Activated naive CD4-positive, alpha-beta T cell treated with anti-CD3 and anti-CD28 coated beads, Interleukin-2, amount 50 U/mL, for 72 hours (primary cell): ENCODE measurements at places on chromosomes 16 and 17.
A peak's percentile ranks its signal among the peaks of the same experiment; 100 is the strongest.

- no peak for DNase-seq
Observed at GRCh38 chr17:11486101-11486867, 112.0 kb upstream of the DNAH9 start.

DNA sequence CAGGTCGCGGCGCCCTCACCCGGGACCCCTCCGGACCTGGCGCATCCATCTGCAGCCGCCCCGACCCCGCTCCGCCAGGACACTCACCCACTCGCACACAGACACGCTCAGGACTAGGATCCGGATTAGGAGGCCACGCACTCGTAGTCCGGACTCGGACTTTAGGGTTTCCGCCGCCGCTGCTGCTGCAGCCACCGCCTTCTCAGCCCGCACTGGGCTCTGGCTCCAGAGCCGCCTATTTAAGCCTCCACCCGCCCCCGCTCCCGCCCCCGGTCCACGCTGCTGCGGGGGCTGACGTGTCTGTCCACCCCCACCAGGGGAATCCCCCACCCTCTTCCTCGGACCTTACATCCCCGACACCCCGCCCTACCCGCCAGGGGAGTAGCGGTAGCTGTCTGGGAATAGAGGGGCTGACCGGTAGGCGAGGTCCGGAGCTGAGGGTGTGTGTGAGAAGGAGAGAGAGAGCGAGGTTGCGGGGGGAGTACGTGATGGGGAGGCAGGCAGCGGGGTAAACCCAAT is at the start of gene RRAD:
Gene RRAD (minus strand): TSS at position 214 of the 519 bp plus-strand sequence. CDS start 356 bp downstream, outside the sequence.
- no peak for DNase-seq

DNA sequence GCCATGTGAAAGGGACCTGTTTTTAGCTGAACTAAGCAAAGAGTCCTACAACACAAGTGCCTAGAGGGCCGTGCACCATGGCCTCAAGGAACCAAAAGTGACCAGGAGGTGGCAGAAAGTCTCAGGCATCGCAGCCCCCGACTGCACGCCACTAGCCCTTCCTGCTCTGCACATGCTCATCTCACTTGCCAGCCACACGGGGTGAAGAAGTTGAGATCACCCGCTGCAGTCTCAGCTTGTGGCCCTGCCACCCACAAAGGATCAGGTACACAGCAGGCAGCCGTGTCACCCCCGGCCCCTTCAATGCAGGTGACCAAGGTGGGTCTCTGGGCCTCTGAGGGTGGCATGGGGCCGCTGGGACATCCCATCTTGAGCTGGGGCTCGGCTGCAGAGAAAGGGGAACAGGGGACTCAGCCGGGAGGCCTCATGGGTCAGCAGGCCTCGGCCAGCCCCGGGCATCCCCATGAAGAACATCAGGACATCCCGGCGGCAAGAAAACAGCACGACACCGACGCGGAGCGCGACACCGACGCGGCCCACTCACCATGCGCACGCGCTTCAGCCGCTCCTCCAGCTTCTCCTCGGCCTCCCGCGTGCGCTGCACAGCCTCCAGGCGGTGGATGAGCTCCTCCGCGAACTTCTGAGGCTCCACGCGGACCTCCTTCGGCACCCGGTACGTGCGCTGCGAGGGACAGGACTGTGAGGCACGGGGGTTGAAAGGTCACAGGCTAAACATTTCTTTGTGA is 21.0 kb downstream of the PDIA2 start:
- no peak for DNase-seq

GRCh38 chr16:75632857-75633256 is 9.8 kb upstream of the ADAT1 start:
- no peak for DNase-seq

- no peak for DNase-seq
Observed at GRCh38 chr17:77308861-77309726, 168.3 kb downstream of the SEC14L1 start.

DNA sequence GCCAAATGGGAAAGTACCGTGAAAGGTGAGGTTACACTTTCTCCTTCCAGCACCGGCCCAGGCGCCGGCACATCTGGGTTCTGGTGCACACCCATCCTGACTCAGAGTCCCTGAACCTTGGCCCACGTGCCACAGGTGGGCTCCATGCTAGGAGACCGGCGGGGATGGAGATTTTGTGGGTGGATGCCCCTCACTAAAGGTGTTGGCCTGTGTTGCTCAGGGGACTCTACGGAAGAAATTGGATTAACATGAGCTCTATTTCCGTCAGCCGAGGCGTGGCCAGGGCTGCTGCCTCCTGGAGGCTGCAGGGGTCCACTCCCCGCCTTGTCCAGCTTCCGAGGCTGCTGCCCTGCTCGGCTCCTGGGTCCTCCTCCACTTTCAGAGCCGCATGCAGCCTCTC is 30.8 kb downstream of the FBXO31 start:
- DNase-seq: no peak

- no peak for DNase-seq
Observed at GRCh38 chr17:7404737-7405349, 946 bp upstream of the TMEM256 start.

DNA sequence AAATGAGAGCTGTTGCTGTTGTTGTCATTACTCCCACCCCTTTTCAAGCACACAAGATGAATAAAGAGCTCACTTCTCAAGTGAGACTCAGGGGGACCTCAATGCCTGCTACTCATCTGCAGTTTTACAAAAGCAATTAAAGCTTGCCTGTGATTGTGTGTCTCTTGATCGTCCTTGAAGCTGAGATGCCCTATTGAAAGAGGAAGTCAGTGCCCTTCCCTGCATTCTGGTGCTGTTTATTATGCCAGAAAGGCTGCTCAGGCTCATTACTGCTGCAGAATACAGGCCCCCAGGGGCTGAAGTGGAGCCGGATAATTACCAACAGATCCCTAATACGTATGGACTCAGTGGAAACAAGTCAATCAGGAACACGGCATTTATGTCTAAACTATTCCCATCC is 147.2 kb downstream of the HS3ST2 start:
- no peak for DNase-seq

- peak; percentile 36 for DNase-seq
Observed at GRCh38 chr17:17751489-17752088, 70.3 kb downstream of the RAI1 start.
